ENCODE measurements at places on chromosomes 2 and 18.

DNA sequence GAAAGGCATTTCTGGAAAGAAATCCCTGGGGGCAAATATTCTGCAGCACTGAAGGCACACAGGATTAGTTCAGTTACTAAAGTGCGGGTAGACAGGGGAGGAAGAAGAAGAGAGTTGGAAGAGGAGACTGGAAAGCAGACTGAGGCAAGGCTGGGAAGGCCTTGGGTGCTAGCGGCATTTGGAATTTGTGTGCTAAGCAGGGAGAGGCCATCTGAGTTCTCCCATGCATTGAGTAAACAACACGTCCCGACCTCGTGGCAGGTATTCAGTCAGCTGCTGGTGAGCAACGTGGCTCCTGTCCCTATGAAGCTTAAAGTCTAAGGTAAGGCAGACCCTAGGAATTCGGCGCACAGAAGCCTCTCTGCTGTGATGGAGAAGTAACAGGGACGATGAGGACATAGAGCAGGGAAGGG is 30.7 kb downstream of the ATP8B1 start:
- DNase-seq: peak; percentile 54

GRCh38 chr2:236728916-236729670 is 159.5 kb downstream of the ACKR3 start:
- no peak for DNase-seq

- DNase-seq: no peak
Observed at GRCh38 chr18:77897606-77898005, 648.0 kb downstream of the GALR1 start.

DNA sequence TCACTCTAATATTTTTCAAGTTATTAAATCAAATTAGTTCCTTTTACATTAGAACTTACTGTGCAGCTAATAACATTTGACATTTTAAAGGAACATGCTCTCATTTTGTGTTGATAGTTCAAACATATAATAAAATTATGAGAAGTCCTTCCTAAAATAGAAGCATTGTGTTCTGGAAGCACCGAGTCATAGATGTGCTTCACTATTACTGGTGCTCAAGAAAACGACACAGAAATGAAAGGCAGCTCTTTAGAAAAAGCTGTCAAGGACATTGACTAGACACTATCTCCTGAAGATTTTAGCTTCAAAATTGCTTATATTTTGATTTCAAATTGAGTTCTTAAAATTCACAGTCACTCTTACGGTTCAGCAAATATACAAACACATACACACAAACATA is 338.3 kb downstream of the NBAS start:
- no peak for DNase-seq

DNA sequence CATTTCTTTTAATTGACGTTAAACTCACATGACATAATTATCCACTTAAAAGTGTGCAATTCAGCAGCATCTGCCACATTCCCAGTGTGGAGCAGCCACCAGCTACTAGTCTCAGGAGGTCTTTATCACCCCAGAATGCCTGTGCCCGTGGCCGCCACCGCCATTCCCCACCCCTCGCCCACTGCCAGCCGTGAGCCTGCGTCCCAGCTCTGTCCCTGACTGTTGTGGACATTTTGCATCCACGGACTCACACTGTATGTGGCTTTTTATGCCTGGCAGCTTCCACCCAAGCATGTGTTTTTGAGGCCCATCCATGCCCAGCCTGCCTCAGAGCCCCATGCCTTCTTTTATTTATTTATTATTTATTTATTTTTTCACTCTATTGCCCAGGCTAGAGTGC is 9.2 kb downstream of the BOK start:
- no peak for DNase-seq

- no peak for DNase-seq
Observed at GRCh38 chr2:236090027-236090382, 78.2 kb downstream of the GBX2 start.

GRCh38 chr18:67363694-67364093 is 152.8 kb downstream of the DSEL start:
- no peak for DNase-seq

DNA sequence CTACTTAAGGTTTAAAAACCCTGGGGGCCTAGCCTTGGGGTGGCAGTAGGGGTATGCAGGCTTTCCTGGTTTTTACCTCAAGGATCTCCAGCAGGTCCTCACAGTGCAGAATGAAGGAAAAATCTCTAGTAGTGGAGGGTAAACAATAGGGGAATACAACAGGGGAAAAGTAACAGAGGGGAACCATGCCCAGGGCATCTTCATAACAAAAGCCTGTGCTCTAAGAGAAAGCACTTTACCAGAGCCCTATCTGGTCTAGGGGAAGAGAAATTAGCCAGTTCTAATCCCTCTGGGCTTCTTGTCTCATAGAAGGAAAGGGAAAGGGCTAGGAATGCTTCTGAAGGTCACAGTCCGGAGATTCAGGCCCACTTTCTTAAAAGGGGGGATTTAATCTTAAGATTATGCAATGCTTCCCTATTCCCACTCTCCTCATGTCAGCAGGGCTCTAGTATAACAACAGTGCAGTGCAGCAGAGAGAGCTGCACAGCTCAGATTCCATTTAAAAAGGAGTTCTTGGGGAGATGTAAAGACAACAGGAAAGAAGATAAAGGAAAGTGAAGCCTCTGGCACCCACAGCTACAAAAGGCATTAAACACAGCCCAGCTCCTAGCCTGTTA is 149.0 kb upstream of the CYP1B1 start:
- no peak for DNase-seq

- no peak for DNase-seq
Observed at GRCh38 chr2:10398496-10398895, 49.6 kb downstream of the ODC1 start.

- no peak for DNase-seq
Observed at GRCh38 chr2:231008131-231008530, 12.2 kb downstream of the SPATA3 start.

GRCh38 chr2:154620471-154620870 is 78.0 kb upstream of the KCNJ3 start:
- no peak for DNase-seq

DNA sequence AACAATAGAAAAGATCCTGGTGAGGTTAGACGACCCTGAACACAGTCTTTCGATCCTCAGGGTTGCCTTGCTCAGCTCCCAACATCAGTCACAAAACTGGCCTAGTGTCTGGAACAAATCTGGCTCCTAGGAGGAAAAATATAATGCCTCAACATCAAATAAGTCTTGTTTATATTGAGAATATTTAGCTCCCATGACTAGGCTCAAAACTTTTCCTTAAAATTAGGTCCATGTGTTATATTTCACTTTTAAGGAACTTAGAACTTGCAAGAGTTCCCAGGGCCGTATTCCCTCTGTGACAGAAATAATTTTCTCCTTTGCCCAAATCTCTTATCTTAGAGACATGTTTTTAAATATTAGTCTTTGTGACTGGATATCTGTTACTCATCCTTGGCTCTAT is 819.7 kb upstream of the ZEB2 start:
- no peak for DNase-seq
